Trophoblast cell (in vitro differentiated cells and primary cell): ENCODE measurements at places on chromosomes 12 and 14.
A peak's percentile ranks its signal among the peaks of the same experiment; 100 is the strongest.

DNA sequence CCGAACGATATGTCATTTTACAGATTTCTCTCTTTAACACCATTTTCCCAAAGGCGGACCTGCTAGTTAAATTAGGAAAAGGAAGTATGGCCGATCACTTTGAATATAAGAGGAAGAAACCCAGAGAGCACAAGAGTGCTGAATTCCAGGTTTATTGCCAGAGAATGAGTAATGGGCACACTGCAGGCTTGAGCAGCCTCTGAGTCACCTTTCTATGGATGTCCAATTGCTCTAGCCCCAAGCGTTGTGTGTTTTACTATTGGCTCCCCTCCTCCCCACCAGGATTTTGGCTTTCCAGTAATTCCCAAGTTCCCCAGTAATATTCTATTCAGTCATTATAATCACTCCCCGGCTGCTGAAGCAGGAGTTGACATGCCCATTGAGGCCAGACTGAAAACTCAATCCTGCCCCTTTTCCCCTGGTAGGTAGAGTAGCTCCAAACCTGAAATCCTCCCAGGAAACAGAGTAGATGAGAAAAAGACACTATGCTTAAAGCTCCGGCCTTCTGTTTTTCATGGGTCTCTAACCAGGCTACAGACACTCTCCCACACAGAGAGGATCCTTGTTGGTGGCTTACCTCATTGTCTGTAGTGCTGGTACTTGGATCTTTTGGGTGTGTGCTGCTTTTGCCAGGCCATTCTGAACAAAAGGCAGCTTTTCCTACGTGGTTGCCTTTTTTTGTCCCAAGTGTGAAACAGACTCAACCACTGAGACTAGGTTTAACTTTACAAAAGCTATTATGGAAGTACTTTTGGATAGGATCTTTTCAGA, 704.3 kb upstream of the FLRT2 start:
- DNase-seq = no peak

- DNase-seq = peak; percentile 49
Observed at GRCh38 chr12:123801573-123802178, 39.6 kb downstream of the DNAH10 start.

DNA sequence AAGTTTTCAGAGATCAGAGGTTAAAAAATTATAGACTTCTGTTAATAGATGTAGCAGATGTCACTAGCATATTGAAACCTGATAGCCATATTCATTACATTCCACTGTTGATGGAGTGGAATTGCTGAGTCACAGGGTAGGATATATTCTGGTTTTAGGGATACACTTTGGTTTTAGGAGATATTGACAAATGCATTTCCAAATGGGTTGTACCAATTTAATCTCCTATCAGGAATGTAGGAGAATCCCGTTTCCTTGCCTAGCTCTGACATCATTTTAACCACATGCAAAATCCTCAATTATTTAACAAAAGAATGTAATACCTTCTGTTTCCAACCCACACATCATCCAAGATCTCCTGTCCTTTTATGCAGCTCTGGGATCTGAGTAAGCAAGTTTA, 30.7 kb upstream of the ESR2 start:
- no peak for DNase-seq

DNA sequence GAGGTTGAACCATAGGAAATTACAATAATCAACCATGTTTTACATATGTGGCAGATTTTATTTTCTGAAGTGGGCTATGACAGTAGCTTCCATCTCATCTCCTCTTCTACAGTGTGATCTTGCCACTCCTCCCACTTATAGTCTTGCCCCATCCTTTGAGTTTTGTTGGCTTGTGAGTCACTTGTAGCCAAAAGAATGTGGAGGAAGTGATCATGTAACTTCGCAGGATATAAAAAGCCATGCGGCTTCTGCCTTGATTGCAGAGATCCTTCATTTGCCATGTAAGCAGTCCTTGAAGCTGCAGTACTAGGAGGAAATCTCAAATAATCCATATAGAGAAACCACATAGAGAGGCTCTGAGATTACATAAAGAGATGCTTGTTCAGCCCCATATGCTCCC, 13.7 kb upstream of the ZNF84 start:
- DNase-seq = no peak

DNA sequence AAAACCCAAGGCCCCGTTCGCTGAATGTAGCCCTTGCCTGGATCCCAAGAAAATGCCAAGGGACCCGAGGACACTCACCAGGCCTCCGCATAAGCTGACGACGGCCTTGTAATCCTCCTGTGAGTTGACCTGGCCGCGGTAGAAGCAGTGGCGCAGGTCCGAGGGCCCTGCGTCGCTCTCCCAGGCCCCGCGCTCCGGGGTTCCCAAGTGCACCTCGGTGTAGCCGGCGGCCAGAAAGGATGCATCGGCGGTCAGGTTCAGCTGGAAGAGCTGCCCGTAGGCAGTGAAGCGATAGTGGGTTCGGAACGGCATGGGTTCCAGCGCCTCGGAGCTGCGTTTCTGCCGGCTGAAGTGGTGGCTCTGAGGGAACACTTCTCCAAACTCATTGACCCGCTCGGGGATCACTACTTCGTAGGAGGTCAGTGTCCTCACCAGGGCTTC, 1.2 kb downstream of the ADAMTS20 start:
- DNase-seq = no peak

DNA sequence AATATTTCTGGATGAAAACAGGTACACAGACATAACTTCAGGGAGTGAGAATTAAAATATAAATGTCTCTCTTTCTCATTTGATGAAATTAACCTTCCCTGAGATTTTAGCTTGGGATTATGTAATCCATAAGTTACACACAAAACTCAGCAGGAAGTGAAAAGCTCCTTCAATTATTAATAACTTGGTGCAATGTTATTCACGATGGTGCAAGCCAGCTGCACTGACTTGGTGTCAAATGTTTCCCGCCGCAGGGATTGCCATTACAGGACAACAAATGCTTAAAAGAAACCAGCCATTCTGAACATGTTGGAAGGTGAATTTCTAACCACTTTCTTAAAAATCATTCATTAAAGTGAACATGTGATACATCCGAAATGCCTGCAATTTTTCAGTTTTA, 250.4 kb downstream of the FOXN3 start:
- no peak for DNase-seq

DNA sequence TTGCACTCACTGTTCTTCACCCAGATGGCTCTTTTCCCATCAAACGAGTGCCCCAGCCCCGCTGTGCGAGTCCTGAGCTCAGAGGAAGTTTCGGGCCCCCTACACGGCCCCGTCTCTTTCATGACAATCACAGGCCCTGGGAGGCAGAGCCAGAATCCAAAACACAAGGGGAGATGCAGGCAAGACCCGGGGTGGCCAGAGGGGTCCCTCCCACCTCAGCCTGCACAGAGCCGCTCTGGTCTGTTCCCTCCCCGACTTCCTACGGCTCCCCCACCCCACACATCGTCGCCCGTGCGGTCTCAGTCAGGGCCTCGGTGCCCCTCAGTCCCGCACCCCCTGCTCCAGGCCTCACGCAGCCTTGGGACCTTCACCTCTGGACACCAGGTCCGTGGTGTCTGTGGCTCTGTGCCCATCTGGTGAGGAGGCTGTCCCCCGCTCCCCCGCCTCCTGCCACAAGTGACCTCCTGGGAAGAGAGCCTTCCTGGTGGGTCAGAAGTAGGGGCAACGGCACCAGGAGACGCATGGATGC, 8.9 kb downstream of the GPR132 start:
- no peak for DNase-seq

- no peak for DNase-seq
Observed at GRCh38 chr12:65892841-65893251, 68.6 kb downstream of the HMGA2 start.

DNA sequence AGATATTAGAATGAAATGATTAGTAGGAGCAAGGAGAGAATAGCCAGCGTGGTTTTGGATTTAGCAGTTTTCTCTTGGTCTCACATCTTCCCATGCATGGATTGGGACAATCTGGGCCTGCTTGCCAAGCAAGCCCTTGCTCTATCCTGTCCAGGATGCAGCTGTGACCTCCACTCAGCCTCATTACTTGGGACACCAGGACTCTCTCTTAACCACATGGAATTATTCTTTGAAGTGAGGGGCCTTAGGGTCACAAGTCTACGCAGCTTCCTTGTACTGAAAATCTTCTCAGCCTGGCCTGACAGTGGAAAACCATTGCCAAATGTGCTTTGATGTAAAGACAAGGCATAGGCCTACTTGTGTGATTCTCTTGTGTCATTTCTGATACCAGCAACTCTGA, 28.0 kb upstream of the DCN start:
- no peak for DNase-seq

DNA sequence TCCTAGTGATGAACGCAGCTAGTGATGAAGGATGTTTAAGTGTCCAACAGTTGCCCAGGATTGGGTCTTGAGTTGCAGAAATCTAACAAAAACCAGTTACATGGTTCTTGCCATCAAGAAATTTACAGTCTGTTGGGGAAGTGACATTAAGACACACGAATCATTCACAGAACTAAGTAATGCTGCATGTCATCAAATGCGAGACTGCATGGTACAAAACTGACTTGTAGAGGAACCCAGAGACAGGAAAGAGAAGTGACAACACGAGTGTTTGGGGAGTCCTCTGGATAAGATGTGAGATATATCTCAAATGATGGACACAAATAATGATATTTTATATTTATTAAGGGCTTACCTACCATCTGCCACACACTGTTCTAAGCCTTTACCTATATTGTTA, 6.1 kb upstream of the SYNE3 start:
- no peak for DNase-seq

- peak; percentile 49 for DNase-seq
Observed at GRCh38 chr12:77167801-77168200, 102.4 kb upstream of the E2F7 start.

DNA sequence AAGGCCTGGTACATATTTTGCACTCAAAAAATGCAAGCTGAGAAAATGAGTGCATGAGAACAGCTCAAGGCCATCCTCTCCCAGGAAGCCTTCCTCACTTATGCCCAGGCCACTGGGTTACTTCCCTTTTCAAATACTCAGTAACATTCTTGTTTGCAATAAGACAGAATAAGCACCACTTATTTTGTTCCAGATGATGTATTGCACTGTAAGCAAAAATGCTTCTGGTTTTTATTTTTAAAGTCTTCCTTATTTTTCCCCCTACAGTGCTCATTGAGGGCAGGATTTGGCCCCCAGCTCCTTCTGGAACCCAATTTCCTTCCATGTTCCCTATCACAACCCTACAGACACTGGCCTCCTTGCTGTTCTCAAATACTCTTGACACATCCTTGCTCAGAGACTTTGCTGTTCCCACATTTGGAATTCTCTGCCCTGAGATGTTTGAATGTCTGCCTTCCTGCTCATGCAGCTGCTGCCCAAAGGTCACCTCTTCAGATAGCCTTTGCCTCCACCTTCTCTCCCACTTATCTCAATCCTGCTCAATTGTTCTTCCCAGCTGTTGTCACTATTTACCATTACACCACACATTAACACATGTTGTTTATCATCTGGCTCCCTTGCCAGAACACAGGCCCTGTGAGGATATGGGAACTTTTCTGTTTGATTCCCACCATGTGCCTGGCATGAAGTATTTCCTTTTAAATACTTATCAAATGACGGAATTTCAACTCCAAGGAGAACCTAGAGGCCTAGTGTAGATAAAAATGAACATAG, 49.9 kb downstream of the IFNG start:
- no peak for DNase-seq

DNA sequence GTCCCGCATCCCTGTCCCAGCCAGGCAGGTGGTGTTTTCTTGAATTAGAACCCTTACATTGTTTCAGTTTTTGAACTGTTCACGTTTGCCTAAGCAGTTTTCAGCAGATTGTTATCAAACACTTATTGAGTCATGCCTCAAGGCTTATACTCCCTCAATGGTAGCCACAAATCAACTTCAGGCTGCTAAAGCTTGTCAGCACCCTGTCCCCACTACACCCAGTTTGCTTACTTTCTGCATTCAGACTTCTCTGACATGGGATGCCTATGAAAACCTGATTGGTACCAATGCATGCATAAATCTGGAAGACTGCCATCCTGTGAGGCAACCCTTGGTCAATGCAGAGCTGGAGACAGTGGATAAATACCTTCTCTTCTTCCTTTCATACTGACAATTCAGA, 225.4 kb downstream of the BTG1 start:
- peak; percentile 72 for DNase-seq

GRCh38 chr12:96516472-96517430, 27.4 kb downstream of the CFAP54 start:
- DNase-seq = peak; percentile 93

DNA sequence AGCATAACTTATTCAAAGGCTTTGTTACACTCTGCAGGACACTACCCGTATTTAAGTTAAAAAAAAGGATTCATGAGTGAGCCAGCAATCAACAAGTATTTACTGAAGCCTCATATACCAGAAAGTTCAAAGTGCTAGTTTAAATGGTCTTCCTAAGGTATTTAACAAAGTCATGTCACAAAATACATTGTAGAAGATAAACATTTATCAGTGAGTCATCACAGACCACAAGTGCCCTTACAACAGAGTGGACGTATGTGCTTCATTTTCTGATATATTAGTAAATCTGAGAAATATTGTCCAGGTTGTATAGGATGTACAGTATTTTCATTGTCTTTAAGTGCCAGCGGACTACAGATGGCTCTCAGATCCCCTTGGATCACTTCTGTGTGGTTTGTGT, 24.2 kb downstream of the FLRT2 start:
- no peak for DNase-seq

DNA sequence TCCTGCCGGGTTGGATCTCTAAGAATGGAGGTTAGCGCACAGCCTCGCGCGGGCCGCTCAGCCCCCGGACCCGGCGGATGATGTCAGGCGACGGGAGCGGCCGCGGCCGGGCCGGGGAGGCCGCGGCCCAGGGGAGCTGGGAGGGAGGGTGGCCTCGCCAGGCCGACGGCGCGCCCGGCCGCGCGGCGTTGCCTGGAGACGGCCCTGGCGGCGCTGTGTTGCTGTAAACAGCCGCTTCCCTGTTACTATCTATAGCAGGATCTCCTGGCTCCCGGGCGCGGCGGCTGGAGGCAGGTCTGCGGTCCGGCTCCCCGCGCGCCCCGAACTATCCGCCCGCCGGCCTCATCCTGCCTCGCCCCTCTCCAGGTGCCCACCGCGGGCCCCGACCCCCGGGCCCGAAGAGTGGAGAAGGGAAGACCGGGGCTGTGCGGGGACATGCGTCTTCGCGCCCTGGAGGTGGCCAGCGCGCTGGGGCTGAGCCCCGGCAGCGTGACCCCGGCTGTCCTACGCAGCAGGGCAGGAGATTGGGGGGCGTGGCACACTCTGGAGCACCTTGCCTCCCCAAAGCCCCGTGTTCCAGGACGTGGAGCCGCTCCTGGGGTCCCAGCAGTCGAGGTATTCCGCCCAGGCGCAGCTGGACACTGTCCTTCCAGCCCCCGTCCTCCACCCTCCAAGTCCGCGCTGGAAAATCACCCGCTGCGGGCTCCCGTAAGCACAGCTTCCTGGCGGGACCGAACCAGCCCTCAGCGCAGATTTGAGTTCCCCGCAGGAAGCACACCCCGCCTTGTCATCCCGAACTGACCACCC, 1.4 kb upstream of the FOS start:
- DNase-seq = peak; percentile 98
